Non-pigmented ciliary epithelial cell (primary cell): ENCODE measurements at places on chromosomes 7 and 10.

- peak; percentile 45 for DNase-seq
These were observed 552.9 kb downstream of the ARL4A start for GRCh38 chr7:13240349-13240748.

DNA sequence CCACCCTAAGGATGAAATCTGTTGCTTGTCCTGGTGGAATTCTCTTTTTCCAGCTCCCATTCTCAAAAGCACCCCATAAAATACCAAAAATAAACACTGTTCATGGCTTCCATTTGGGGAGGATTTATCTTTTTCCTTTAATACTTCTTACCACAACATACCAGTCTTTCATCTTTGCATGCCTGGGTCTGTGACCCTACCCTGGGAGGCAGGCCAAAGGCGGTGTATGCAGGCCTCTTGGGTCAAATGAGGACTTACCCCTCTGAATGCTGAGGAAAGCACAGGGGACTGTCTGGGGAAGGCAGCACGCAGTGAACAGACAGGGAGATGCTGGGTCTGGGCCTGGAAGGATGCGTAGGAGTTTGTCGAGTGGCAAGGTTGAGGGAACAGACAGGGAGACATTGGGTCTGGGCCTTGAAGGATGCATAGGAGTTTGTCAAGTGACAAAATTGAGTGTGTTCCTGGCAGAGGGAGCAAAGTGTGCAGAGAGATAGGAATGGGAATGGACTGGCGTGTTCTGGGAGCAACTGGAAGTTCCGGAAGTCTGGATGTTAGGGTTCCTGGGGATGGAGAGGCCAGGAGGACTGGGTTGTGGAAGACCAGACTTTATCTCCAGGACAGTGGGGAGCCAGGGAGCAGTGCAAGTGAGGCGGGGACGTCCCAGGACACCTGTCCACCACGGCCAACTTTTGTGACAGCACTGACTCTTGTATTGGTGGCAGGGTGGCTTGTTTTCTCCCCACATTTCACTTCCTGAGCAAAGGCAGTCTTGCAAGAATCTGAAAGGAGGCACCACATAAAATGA is 40.8 kb downstream of the MYL10 start:
- DNase-seq, result no peak

GRCh38 chr7:110209884-110210283 is 881.0 kb upstream of the LRRN3 start:
- DNase-seq, result no peak

GRCh38 chr10:78775891-78776290 is 292.9 kb upstream of the ZMIZ1 start:
- no peak for DNase-seq

GRCh38 chr7:26105236-26105635 is 46.8 kb upstream of the NFE2L3 start:
- DNase-seq, result no peak

- no peak for DNase-seq
These were observed 9.7 kb downstream of the CREM start for GRCh38 chr10:35136263-35136815.

DNA sequence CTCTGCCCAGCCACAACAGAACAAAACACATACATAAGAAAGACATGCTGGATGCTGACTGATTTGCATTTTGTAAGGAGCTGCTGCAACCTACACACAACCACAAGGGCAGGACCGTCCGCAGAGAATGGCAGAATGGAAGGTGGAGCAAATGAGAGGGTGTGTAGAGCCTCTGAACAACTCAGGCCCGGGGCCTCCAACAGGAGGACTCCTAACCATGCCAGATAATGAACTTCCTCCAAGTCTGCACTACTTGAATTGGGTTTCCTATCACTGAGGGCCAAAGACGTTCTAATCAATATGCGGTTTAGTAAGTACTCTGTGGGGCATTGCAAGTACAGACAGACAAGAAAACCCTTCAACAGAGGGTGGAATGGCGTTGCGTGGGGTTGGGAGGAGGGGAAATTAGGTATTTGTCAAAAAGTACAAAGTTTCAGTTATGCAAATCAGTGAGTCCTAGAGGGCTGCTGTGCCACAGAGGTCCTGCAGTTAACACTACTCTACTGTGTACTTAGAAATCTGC is 14.6 kb downstream of the VOPP1 start:
- no peak for DNase-seq

- DNase-seq, result no peak
These were observed 75.3 kb downstream of the C10orf90 start for GRCh38 chr10:126595160-126595559.

DNA sequence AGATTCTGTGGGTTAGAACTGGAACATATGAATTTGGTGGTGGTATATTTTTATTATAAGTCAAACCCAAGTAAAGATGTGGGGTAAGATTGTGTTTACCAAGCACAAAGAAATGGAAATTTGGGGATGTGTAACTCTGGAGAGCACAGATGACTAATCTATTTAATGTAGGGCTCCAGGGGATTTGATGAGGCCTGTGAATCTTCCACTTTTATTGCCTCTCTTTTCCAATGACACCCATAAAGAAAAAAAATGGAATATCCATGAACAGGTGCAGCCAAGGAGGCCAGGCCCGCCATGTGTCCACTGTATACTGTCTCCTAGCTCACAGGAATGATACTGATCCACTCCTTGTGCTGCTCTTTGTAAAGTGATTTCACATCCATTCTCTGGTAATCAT is 2.8 kb downstream of the SRGN start:
- DNase-seq, result no peak

GRCh38 chr10:58968389-58968755 is 208.1 kb upstream of the PHYHIPL start:
- DNase-seq, result no peak

- no peak for DNase-seq
These were observed 16.7 kb downstream of the LRMDA start for GRCh38 chr10:75448166-75448565.

DNA sequence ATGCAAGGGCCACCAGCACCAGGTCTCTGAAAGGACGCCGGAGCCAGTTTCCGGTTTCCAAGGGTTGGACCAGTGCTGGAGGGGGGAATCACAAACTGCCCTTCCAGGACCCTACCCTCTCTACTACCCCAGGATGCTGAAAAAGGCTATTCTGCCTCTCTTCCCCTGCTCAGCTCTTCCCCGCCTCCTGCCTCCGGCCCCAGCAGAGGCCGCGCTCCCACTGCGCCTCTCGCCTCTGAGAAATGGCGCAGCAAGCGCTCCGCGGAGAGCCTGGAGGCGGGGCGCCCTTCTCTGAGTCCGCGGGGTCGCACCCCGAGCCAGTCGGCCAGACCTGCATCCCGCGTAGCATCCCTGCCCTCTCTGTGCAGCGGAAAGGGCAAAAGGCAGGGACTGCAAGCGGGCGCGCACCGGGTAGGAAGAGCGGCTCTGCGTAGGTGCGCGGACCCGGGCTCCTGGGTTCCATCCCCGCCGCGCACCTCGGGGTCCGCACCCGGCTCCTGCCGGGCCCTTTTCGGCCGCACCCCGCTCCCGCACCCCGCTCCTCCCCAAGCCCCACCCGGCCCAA is 476 bp upstream of the RET start:
- DNase-seq, result no peak

DNA sequence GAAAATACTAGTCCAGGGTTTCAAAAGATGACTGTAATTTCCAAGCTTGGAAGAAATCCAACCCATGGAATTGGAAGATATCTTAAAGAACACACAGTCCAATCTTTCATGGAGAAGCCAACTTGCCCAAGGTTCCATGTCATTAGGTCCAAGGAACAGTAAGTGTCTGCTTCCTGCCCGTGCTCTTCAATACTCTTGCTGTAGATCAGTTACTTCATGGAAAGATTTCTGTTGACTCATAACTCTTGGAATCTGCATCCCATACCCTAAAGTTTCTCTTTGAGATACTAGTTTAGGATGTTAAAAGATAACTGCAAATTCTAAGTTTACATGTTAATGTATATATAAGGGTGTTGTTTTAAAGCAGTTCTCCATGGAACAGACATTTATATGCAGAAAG is 127.9 kb upstream of the SLC13A1 start:
- no peak for DNase-seq

- no peak for DNase-seq
These were observed 2.8 kb upstream of the DENND2A start for GRCh38 chr7:140643416-140643815.

- DNase-seq, result no peak
These were observed 99.9 kb downstream of the LRRN3 start for GRCh38 chr7:111190804-111191203.

DNA sequence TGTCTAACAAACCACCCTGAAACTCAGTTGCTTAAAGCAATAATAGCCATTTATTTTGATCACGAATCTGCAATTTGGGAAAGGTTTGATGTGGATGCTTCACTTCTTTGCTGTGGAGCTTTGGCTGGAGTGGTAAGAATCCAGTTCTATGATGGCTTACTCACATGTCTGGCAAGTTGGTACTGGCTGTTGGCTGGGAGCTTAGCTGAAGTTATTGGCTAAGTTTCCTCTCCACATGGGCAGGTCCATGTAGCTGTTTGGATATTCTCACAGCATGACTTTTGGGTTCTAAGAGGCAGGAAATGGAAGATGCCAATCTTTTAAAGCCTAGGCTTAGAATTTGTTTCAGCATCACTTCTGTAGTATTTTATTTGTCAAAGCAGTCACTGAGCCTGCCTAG is 277.6 kb upstream of the NRP1 start:
- DNase-seq, result peak; percentile 1
